ENCODE measurements at places on chromosomes 2 and 18. TPM values are rescaled to one million over a fixed set of nuclear protein-coding genes. Genes with fewer than 3 reads are reported as not detected.

GRCh38 chr2:239000500-239001073 lies 152.7 kb downstream of the TWIST2 start:
- no peak for DNase-seq

DNA sequence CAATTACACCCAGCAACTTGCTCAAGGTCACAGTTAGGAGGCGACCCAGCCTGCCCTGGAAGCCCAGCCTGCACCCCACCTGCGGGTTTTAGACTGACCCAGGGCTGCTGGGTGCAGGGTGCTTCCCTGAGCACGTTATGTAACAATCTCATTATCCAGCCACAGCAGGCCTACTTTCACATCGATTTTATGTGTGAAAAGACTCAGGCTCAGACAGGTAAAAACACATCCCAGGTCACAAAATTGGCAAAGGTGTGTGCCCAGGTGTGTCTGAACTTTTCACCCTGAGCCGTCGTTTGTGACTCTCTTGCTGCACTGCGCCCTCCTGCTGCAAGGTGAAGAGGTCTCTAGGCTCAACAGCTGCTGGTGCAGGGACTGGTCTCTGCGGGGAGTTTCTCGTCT lies 668.2 kb upstream of the HS6ST1 start:
- DNase-seq, result no peak

- no peak for DNase-seq
Observed at GRCh38 chr2:65453916-65454315, 21.5 kb upstream of the SPRED2 start.

DNA sequence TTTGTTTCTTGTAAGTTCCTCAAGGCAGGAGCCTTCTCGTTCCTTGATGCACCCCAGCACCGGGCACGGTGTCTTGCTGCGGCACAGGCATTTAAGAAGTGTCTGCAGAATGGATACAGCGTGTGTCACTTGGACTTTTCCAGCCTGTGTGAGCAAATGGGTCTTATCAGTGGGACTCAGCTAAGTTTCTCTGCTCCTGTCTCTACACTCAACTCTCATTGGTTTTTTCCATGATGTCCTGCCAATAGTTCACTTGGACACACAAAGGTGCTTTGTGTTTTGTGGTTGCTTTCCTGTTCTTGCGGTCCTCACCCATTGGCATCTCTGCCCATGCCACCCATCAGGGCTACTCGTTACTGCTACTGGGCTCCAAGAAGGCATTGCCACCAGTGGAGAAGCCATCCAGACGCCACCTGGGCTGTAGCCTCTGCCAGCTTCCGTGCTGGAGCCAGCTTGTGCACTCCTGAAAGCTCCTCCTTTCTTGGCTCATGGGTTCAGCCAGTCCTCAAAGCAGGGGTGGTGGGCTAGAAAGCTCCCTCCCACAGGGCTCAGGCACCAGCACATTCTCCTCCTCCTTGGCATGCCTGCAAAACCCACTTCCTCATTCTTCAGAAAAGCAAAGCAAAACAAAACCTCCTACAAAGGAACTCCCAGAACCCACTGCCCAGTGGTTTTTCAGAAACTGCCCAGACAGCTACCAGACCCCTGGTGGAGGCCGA lies 41.4 kb downstream of the IL1R2 start:
- DNase-seq, result peak; percentile 30

The CD207 gene
- not detected for total RNA-seq

DNA sequence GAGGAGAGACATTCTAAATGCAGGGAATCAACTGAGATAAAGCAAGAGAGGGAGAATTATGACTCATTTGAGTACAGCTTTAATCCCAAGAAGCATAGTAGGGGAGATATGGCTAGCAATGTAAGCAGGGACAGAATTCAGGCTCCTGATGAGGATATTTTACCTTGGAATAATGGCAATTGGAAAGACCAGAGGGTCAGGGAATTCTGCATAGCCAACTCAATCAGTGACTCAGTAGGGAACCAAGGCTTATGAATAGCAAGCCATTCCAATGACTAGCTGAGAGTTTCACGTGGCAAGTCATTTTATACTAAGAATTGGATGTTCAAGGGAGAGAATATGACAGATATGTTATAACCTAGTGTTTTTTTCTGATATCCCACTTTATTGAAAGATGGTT lies 563.8 kb upstream of the NETO1 start:
- no peak for DNase-seq

The CROCC2 gene
- not detected for total RNA-seq

The SPAST gene
- 18.6 TPM for total RNA-seq

DNA sequence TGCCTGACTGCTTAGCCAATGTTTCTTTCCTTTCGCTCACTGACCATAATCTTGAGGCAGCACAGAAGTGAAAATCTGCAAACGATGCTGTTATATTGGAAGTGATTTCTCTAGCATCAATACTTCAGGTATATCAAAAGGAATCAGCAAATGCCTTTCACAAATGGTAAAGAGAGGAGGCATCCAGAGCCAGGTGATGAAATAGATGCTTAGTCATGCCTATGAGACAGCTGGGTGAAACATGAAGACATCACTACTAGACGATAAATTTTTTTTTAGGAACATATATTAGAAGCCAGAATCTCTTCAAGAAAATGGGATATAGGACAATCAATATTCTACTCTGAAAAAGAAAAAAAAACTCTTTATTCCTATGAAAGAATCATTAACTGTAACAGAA lies 249.2 kb upstream of the SLC39A10 start:
- DNase-seq, result no peak

- no peak for DNase-seq
Observed at GRCh38 chr2:231321556-231322334, 73.8 kb upstream of the B3GNT7 start.

- no peak for DNase-seq
Observed at GRCh38 chr18:73719611-73720010, 428.0 kb downstream of the FBXO15 start.

The SPC25 gene
- total RNA-seq, result 69.8 TPM

- no peak for DNase-seq
Observed at GRCh38 chr2:180128861-180129260, 121.8 kb upstream of the CWC22 start.

DNA sequence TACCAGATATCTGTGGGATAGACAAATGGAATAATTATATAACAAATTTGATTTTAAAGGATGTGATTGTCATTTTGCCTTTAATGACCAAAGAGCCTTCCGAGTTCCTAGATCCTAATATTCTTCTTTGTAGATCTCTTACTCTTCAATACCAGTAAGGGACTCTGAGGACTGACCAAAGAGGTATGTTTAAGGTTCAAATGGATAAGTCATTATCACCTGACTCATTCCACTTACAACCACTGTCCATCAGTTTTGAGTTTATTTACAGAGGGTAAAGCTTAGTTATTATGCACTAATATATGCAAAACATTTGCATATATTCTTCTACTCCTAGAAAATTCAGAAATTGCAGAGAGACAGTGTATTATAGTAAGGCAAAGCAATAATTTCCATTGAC lies 62.7 kb downstream of the CCDC148 start:
- DNase-seq, result no peak

DNA sequence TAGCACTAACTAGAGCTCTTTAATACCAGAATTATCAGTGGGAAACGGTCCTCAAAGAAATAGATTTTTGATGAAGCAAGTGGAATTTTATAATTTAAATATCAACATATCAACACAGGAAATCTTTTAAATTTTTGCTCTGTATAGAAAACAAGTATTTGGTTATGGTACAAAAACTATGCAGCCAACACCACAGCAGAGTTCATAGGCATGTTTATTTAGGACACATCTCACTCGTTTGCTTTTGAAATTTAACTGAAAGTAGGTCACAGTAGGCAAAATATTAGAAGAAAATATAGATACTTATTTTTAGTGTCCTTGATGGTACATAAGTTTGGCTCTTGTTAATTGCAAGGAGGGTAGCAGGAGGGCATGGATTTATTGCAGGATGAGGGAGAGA lies 34.3 kb upstream of the TANC1 start:
- no peak for DNase-seq

GRCh38 chr18:45611943-45612342 lies 3.3 kb upstream of the SLC14A2 start:
- DNase-seq, result no peak

GRCh38 chr2:67436221-67436620 lies 39.1 kb downstream of the ETAA1 start:
- DNase-seq, result no peak

DNA sequence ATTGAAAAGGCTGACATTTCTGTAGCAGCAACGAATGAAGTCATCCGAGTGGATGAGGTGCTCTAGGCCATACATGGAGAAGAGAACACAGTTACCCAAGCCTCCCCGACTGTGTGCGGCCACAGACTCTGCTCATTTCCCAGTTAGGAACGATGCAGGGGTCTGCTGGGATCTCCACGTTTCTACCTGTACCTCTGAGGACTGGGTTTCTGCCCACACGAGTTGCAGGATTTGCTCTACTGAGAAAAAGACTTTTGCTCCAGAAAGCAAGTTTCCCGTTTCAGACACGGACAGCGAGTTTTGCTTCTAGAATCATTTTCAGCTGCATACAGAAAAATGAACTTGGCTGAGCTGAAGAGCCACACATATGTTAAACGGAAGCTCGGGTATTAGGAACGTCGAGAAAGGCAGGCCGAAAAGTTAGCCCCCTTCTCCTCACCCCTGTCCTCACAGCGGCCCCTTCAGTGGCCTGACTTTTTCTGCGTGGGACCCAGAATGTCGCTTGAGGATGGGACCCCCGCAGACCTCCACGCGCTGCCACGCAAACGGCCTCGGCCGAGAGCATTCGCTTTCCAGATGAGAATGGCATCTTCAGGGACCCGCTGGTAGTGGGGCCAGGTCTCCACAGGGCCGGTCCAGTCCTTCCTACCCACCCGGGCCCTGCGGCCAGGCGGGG lies 582 bp upstream of the RAB31 start:
- DNase-seq, result no peak

The PELI1 gene
- total RNA-seq, result 21.1 TPM

The SCN7A gene
- not detected for total RNA-seq

The SF3B6 gene
- 94.6 TPM for total RNA-seq

GRCh38 chr18:42520138-42520537 lies 565.1 kb downstream of the PIK3C3 start:
- DNase-seq, result no peak

- DNase-seq, result no peak
Observed at GRCh38 chr2:130764035-130764820, 8.9 kb downstream of the AMER3 start.

DNA sequence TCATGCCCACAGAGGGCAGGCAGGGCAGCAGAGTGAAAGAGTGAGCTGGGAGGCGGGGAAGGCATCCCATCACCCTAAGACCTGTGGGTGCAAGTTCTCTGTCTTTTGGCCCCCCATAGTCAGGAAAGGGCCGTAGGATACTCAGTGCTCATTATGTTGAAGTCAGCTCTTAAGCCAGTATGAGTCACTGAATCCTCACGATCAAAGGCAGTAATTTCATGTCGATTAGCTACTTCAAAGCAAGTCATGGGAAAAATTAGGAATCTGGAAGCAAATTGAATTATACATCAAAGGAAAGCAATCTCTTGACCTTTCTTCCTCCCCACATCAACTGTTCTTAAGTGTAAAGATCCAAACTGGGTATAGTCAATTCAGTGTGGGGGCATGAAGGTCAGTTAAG lies 178.9 kb downstream of the FHOD3 start:
- no peak for DNase-seq

GRCh38 chr2:42863320-42863719 lies 70.9 kb upstream of the HAAO start:
- DNase-seq, result no peak

GRCh38 chr18:41624460-41624859 lies 330.6 kb upstream of the PIK3C3 start:
- DNase-seq, result no peak

DNA sequence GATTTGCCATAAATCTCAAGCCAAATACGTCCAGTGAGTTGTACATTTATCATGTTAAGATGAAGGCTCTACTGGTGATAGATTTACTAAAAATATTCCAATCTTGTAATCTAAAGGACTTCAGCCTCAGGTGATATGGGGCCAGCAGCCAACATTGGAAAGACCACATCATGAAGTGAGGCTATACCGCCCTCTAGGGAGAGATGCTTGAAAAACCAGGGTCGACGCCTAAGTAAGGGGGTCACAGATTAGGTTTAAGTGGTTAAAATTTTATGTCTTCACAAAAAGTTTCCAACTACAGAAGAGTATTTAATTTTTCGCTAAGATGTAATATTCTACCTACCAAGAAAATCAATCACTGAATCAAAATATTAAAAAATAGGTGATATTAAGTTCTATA lies 33.3 kb downstream of the DOCK10 start:
- DNase-seq, result no peak

DNA sequence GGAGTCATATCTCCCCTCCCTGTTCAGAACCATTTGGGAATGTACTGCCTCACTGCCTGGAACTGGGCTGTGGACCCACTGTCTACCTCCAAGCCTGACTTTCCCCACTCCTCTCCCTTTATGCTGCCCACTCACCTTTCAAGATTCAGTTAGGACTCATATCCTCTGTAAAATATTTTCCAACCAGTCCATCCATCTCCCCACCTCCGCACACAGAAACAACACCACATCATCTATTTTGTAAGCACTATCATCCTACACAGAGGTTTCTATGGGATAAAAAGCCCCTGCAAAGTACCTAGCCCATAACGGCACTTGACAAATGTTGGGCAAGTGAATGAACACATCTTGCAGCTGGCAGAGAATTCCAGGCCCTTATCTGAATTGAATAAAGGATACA lies 250.8 kb downstream of the ANAPC1 start:
- peak; percentile 14 for DNase-seq

All from activated CD8-positive, alpha-beta T cell treated with anti-CD3 and anti-CD28 coated beads, Interleukin-2, amount 10 ng/mL, durations not matched to agents 7 days and 5 days (primary cell).